ENCODE measurements at places on chromosomes 3 and 15.

- DNase-seq: no peak
Measured at GRCh38 chr3:47260605-47261004, 22.0 kb downstream of the KIF9 start.

GRCh38 chr15:56249092-56249491 is 5.4 kb upstream of the RFX7 start:
- peak; percentile 13 for DNase-seq

DNA sequence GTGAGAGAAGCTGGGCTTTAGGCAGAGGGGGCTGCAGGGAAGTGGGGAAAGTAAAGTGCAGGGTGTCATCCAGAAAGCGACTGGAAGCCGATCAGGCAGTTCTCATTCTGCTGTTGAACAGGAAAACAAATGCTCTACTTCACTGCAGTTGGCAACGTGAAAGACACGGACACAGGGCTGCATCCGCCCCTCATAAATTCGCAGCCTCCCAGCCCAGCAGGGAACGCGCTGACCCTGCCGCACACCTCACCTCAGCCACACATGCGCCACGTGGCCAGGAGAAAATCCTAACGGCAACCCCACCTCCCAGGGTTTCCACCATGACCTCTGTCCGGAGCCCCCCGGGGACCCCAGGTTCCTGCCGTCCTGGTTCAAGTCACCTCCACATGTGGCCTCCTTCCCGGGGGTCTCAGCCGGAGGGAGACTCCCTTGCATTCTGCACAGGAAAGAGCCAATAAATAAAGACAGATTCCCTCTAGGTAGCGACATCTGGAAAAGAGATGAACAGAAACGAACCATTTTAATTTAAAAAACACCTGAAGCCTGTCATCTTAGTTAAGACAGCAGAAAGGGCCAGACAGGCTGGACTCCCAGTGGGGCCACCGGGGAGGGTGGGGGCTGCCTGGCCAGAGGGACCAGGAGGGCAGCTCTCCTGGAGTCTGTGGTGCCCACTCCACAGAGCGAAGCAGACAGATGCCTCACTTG is 118.7 kb downstream of the TMEM266 start:
- DNase-seq: no peak

GRCh38 chr3:13095408-13095937 is 22.2 kb upstream of the IQSEC1 start:
- no peak for DNase-seq

DNA sequence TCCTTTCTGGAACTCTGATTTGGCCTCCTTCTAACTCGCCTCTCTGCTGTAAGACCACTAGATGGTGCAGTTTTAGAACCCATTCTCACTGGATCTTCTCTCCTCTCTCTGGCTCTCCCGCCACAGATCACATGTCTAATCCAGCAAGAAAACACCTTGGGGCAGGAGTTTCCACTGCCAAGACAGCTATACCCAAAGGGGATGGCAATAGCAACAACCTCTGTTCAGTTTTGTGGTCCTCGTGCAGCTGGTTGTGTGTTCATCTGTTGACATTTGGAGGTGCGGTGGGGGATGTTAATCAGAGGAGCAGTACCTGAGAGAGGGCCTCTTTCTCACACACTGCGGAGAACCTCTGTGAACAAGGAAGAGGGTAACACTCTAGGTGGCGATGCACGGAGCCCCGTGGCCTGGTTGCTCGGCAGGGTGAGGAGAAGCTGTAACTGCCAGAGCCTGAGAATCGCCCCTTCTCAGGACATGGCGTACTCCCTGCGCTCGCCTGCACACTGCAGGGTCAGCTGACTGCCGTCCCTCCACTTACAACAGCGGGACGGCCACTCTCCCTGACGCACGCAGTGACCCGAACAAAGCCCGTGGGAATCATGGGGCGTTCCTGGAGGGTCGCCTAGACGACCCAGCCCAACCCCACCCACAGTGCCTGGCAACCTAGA is at the start of gene TEX55:
TEX55 (plus strand) TSS at position 666 of the 668 bp plus-strand sequence. CDS start 25 bp downstream, outside the sequence.
- DNase-seq: no peak

Measured in smooth muscle cell of the brain vasculature (primary cell).